ENCODE measurements at places on chromosomes 16 and 17. TPM values are rescaled to one million over a fixed set of nuclear protein-coding genes. Genes with fewer than 3 reads are reported as not detected.

DNA sequence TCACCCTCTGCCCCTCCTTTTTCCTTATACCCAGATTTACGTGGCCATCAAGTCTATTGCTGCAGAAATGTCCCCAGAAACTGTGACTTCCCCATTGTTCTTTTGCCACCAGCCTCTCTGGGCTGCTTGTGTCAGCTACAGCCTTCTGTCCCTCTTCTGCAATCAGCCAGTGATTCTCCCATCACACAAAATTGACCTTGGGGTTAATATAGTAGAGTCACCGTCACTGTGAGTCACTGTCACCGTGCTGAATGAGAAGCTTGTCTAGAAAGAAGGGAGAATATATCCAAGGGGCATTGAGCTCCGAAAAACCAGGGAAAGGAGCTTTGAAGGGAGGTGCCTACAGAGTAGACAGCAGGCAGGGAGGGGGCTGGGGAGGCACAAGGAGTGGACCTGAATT lies 290.5 kb downstream of the HAPSTR1 start:
- H3K4me3 ChIP-seq = no peak overlapping the region
- H3K27ac ChIP-seq = no peak overlapping the region
- H3K27me3 ChIP-seq = no peaks in the 10 kb centered on the region
- H3K36me3 ChIP-seq = no peaks in the 10 kb centered on the region

Gene CCL14
- total RNA-seq = 6.0 TPM

DNA sequence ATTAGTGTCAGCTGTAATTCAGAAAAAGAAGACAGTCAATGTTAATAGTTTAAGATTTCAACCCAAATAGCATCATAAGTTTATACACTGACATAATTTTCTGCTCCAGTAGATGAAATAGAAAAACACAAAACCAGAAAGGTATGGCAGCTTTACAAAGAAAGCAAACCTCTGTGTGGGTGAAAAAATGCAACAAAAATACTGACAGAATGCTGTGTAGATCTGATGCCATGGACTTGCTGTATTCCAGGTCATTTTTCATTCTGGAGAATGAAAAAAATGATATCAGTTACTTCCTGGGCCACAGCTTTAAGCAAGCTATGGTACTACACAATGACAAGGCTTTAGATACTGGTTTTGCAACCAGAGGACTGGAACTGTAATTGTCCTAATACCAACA lies 116.0 kb downstream of the MAP2K4 start:
- H3K4me1 ChIP-seq = no peaks in the 10 kb centered on the region
- no peak for DNase-seq
- H3K4me3 ChIP-seq = no peak overlapping the region
- H3K36me3 ChIP-seq = no peaks in the 10 kb centered on the region

DNA sequence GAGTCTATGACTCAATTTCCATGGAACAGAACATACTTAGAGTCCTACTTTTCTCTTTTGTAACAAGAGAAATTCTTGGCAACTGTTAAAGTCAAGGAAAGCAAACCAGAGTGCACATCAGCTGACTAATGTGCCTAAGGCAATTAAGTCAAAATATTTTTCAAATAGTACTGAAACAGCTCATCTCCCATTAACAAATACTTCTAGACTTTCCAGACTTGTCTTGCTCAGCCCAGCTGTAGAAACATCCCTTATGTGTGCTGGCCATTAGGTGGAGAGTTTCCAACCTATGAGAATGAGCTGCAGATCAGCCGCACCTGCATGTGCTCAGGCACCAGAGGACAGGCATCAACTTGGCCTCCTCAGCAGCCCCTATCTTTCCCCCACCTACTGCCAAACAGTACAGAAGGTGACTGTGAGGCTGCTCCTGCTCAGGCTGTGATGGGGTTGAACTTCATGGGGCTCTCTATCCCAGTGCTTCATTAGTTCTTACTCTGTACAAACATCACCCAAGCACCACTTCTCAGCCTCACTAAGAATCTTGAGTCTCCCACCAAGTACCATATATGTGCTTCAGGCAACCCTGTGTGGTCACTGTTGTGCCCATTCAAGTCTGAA lies 32.2 kb downstream of the TEX2 start:
- H3K27me3 ChIP-seq = no peaks in the 10 kb centered on the region
- DNase-seq = no peak
- no peaks in the 10 kb centered on the region for H3K36me3 ChIP-seq
- no peak overlapping the region for H3K27ac ChIP-seq
- H3K4me3 ChIP-seq = no peak overlapping the region

Gene KRTAP2-3
- total RNA-seq = not detected

GRCh38 chr17:29032013-29032856 lies 10.7 kb upstream of the PIPOX start:
- no peaks in the 10 kb centered on the region for H3K27me3 ChIP-seq
- no peaks in the 10 kb centered on the region for H3K4me1 ChIP-seq
- no peaks in the 10 kb centered on the region for H3K36me3 ChIP-seq
- no peak overlapping the region for H3K27ac ChIP-seq

DNA sequence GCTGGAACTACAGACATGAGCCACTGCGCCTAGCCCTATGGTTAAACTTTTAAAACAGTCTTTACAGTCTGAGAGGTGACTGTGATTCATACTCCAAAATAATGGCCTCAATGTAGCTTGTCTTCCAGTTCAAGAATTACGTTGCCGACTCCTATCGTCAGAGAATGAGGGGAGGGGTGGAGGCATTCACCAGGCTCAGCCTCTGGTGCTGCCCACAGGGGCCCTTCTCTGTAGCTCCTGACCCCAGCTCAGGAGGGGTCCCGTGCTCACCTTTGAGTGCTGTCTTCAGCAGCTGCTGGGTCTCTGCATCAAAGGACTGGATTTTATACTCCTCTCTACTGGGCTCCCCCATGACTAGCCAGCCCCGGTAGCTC lies 1.2 kb downstream of the MIF4GD start:
- peaks cover 26% of the 10 kb centered on the region for H3K4me1 ChIP-seq
- H3K36me3 ChIP-seq = no peaks in the 10 kb centered on the region
- H3K27ac ChIP-seq = peak overlapping the region; percentile 97
- H3K4me3 ChIP-seq = peak overlapping the region; percentile 90
- H3K27me3 ChIP-seq = no peaks in the 10 kb centered on the region
- DNase-seq = no peak

GRCh38 chr16:19771040-19771439 lies 53.0 kb downstream of the IQCK start:
- H3K4me3 ChIP-seq = no peak overlapping the region
- H3K4me1 ChIP-seq = no peaks in the 10 kb centered on the region
- H3K27me3 ChIP-seq = no peaks in the 10 kb centered on the region
- no peaks in the 10 kb centered on the region for H3K36me3 ChIP-seq
